ENCODE measurements at places on chromosomes 4 and X. TPM values are rescaled to one million over a fixed set of nuclear protein-coding genes. Genes with fewer than 3 reads are reported as not detected.
A peak's percentile ranks its signal among the peaks of the same experiment; 100 is the strongest.

Gene PAGE1
- total RNA-seq = not detected

Gene ANKRD37
- total RNA-seq = 5.2 TPM

Gene REELD1
- total RNA-seq = 0.13 TPM

Gene MAD2L1
- total RNA-seq = 6.0 TPM

Gene FAM184B
- 0.06 TPM for total RNA-seq

Gene PABPC1L2B
- not detected for total RNA-seq

DNA sequence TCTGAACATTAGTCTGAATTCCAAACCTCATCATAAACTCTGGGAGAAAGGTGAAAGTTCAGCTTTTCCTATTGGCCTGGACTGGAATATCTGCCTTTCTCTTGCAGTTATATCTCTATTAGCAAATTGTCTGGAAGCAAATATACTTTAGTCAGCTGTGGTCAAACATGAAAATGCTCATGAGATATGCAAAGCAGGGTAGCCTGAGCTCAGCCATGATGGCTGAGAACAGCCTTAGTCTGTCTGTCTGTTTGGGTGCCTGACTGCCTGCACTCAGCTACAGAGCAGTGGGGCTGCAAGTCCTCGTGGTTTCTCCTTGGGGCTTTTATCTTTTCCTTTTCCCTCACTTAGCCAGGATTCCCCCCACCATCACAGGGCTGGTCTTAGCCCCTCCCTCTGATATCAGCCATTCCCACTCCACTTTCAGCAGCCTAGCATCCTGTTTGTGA lies 19.5 kb upstream of the PGRMC2 start:
- DNase-seq = no peak

- no peak for DNase-seq
These were observed 4.5 kb upstream of the TXK start for GRCh38 chr4:48138511-48138910.

DNA sequence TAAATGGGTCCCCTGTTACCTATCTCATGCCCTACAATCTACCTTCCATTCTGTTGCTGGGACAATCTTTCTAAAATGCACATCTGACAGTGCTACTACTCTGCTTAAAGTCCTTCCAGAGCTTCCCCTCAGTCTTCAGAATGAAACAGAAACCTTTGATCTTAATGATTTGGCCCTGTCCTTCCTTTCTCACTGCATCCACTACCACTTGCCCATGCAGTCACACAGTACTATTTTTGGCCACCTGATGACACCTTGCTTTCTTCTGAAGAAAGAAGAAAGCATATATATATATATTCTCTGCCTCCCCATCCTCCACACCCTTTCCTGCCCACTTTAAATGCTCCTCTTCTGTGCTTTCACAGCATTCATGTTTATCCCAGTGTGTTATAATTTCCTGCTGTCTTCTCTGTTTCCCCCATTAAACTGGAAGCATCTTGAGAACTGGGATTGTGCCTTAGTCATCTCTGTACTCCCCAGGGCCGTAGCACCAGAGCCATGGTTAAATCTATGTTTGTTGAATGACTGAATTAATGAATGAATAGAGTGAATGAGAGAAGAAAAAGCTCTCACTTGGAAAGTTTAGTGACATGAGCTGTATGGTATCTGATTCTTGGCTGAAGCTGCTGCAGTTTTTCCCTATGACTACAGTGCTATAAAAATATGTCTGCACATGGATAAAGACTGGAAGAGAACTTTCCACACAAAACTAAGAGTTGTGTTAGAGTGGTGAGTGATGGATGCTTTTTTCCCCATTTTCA lies 56.2 kb downstream of the RTL9 start:
- DNase-seq = no peak

DNA sequence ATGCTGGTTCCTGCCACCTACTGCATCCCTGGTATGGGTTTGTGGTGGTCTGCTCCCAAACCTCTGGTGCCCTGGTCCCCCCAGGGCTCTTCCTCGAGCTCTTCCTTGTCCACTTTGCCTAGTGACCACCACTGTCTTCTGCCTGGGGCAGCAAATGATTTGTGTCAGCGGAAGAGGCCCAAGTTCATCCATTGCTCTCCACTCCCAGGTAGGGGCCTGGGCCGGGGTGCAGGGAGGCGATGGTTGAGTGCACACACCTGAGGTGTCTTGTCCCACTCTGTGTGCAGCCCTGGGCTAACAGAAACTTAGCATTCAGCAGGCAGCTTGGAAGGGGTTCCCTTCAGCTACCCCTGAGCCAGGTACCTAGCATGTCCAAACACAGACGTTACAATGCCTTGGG lies 75.6 kb upstream of the SOX3 start:
- no peak for DNase-seq

DNA sequence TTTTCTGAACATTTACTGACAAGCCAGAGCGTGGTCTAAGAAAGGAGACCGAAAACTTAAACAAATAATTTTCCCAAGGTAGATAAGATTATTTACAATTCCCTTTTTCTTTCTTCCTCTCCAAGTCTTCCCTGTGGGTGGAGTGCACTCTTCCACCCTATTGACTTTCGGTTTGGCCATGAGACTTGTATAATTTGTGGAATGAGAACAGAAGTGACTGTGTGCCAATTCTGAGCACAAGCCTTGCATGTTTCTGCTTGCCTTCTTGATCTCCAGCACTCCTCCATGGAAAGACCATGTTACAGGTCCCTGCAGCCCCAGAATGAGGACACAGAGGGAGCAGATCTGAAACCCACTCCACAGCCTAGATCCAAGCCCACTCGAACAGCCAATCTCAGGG lies 150.0 kb upstream of the HPGD start:
- DNase-seq = no peak

- DNase-seq = no peak
These were observed 71.6 kb downstream of the NEK1 start for GRCh38 chr4:169540774-169541173.

- no peak for DNase-seq
These were observed 893.5 kb downstream of the TRIML1 start for GRCh38 chr4:189032606-189033338.

GRCh38 chrX:121103381-121103780 lies 56.0 kb downstream of the GLUD2 start:
- no peak for DNase-seq

GRCh38 chrX:148501386-148502066 lies 1.1 kb downstream of the AFF2 start:
- peak; percentile 31 for DNase-seq

DNA sequence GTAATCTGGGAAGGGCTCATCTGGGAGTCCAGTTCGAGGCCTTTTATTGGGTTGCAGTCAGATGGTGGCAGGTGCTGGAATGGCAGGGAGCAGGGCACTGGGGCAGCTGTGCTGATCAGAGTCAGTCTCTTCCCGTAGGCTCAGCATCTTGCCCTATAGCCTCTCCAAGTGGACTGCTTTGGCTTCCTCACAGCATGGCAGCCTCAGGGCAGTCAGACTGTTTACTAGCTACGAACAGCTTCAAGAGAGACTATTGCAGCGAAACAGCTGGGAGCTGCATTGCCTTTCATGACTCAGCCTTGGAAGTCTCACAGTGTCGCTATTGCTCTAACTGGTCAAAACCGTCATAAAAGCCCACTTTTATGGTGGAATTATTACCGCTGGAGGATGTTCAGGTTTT lies 26.8 kb upstream of the DUSP21 start:
- DNase-seq = no peak

- DNase-seq = no peak
These were observed 282.3 kb downstream of the INPP4B start for GRCh38 chr4:142563682-142564291.

- no peak for DNase-seq
These were observed 222.5 kb downstream of the RAB28 start for GRCh38 chr4:13261486-13262257.

DNA sequence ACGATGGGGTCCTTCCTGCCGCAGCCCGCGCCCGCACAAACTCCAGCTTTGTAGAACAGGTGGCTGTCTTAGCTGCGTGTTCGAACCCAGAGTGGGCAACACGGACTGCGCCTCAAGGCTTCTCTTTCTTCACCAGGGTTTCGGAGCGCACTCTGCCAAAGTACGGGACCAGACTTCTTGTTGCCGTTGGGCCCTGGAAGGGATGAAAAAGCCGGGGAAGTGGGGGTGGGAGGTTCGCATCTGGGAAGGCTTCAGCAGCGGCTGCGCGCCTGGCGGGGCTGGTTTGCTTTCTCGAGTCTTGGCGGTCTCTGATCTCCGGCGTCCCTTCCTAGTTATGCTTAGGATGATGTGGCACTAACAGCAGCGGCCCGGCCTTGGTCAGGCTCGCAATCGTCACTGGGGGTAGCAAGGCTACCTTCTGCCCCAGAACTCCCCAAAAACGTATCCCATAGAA lies 673 bp downstream of the PARM1 start:
- no peak for DNase-seq

- no peak for DNase-seq
These were observed 7.0 kb downstream of the TMSB4X start for GRCh38 chrX:12981880-12982279.

DNA sequence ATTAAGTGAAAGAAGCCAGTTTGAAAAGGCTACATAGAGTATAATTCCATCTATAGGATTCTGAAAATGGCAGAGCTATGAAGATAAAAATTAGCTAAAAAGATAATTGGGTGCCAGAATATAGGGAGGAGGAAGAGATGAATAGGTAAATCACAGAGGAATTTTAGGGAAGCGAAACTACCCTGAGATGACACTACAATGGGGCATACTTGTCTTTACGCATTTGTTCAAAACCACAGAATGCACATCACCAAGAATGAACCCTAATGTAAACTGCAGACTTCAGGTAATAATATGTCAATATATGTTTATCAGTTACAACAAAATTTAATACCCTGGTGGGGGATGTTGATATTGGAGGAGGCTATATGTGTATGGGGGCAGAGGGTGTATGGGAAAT lies 1342.9 kb downstream of the ADGRL3 start:
- no peak for DNase-seq
